ENCODE measurements at places on chromosomes 5 and 9. TPM values are rescaled to one million over a fixed set of nuclear protein-coding genes. Genes with fewer than 3 reads are reported as not detected.

DNA sequence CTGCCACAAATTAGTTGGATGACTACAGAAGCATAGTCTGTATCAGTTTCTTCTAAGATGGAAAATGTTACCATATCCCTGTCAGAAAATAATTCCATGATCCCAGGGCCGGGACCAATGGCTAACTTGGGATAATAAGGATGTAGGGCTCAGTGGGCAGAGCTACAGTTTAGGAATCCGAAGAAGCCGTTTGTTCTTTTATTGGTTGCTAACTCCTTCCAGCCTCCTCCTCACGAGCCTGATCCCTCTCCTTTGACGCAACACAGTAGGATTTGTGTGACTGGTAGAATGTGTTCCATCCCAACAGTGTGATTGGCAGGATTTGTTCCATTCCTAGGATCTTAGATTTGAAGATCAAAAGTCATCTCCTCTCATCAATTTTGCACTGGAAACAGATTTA is 496.9 kb downstream of the AGTPBP1 start:
- no peak for DNase-seq
- H3K36me3 ChIP-seq, result no peaks in the 10 kb centered on the region
- no peak overlapping the region for H3K27ac ChIP-seq

GRCh38 chr5:180521101-180521500 is 26.9 kb downstream of the CNOT6 start:
- no peak for DNase-seq
- H3K4me3 ChIP-seq, result no peak overlapping the region
- no peaks in the 10 kb centered on the region for H3K36me3 ChIP-seq
- H3K27ac ChIP-seq, result no peak overlapping the region

- H3K27me3 ChIP-seq, result no peaks in the 10 kb centered on the region
- no peak overlapping the region for H3K27ac ChIP-seq
- H3K4me1 ChIP-seq, result no peaks in the 10 kb centered on the region
- peak; percentile 70 for DNase-seq
Measured at GRCh38 chr9:75491533-75491932, 398.9 kb upstream of the PCSK5 start.

DNA sequence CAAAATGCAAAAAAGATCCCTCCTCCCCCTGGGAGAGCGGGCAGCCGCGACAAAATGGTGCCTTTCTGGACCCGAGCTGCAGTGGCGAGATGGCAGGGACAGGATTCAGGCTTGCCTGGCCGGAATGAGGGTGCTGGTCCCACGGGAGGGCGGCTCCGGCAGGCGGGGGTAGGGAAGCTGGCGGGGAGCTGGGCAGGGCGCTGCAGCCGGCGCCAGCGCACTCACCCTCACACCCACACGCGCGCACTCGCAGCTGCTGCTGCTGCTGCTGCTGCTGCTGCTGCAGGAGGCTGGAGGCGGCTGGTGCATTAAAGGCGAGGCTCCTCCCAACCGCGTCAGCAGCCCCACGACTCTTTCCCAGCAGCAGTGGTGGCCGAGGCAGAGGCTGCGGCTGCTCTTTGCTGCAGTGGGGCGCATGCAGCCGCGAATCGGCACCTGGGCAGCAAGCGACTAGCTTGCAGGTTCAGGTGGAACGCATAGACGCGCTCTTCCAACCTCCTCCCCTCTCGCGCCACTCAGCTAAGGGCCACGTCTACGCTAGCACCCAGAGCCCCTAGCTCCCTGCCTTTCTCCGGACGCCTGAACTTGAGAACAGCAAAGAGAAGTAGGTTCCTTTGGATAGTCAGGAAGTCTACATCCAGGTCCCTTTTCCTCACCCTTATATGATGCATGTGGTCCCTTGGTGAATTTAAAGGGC is at the start of gene PPP2R2B:
TSS of gene PPP2R2B (minus strand) at position 282 of the 697 bp plus-strand sequence.
- H3K36me3 ChIP-seq, result no peaks in the 10 kb centered on the region
- no peak within 1 kb of the TSS for H3K27ac ChIP-seq

The SPINK1 gene
- polyA plus RNA-seq, result 259 TPM

DNA sequence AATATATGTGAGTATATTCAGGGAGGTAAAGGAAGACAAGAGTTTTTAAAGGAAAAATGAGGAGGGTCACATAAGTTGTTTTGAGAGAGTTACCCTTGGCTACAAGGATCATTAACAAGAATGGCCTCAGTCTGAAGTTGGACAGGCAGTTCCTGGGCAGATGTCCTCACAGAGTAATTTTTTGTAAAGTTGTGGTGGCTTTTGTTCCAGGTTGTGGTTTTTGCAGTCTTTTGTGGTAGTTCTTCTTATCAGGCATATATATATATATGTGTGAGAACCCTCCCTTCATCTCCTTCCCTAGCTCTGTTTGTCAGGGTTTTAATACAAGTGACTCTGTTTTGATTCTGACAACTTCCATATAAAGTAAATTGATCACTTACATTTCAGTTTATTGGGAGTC is 60.0 kb downstream of the CSNK1G3 start:
- no peak for DNase-seq
- H3K4me1 ChIP-seq, result no peaks in the 10 kb centered on the region
- H3K27ac ChIP-seq, result no peak overlapping the region
- no peaks in the 10 kb centered on the region for H3K27me3 ChIP-seq
- peaks cover 5% of the 10 kb centered on the region for H3K36me3 ChIP-seq
- no peak overlapping the region for H3K4me3 ChIP-seq

- DNase-seq, result no peak
- no peaks in the 10 kb centered on the region for H3K36me3 ChIP-seq
- peaks cover 6% of the 10 kb centered on the region for H3K27me3 ChIP-seq
- no peaks in the 10 kb centered on the region for H3K4me1 ChIP-seq
Measured at GRCh38 chr5:170603578-170604565, 100.1 kb downstream of the KCNIP1 start.

The AMACR gene
- polyA plus RNA-seq, result 59.5 TPM

GRCh38 chr5:80097451-80097850 is 62.3 kb downstream of the THBS4 start:
- H3K27ac ChIP-seq, result no peak overlapping the region
- no peaks in the 10 kb centered on the region for H3K36me3 ChIP-seq
- H3K4me1 ChIP-seq, result peaks cover 6% of the 10 kb centered on the region

DNA sequence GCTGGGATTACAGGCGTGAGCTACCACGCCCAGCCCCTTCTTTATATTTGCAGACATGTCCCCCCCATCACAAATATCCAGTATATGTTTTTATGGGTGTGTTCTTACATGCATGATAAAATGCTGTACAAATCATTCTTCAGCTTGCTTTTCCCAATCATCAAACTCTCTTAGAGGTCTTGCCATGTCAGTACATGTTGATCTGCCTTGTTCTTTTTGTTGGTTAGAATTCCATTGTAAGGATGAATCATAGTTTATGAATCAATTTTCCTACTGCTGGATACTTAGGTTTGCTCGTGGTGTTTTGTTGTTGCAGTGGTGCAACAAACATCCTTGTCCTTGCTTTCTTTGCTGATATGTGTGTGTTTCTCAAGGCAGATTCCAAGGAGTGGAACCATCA is 79.9 kb upstream of the NEURL1B start:
- no peaks in the 10 kb centered on the region for H3K36me3 ChIP-seq
- peaks cover 38% of the 10 kb centered on the region for H3K4me1 ChIP-seq
- DNase-seq, result no peak
- H3K27ac ChIP-seq, result no peak overlapping the region
- no peaks in the 10 kb centered on the region for H3K27me3 ChIP-seq
- H3K4me3 ChIP-seq, result no peak overlapping the region

GRCh38 chr9:89097219-89097618 is 81.4 kb downstream of the SHC3 start:
- H3K4me3 ChIP-seq, result no peak overlapping the region
- DNase-seq, result no peak
- H3K27ac ChIP-seq, result no peak overlapping the region

- DNase-seq, result no peak
- H3K4me1 ChIP-seq, result no peaks in the 10 kb centered on the region
Measured at GRCh38 chr5:100584069-100584468, 48.9 kb downstream of the FAM174A start.

DNA sequence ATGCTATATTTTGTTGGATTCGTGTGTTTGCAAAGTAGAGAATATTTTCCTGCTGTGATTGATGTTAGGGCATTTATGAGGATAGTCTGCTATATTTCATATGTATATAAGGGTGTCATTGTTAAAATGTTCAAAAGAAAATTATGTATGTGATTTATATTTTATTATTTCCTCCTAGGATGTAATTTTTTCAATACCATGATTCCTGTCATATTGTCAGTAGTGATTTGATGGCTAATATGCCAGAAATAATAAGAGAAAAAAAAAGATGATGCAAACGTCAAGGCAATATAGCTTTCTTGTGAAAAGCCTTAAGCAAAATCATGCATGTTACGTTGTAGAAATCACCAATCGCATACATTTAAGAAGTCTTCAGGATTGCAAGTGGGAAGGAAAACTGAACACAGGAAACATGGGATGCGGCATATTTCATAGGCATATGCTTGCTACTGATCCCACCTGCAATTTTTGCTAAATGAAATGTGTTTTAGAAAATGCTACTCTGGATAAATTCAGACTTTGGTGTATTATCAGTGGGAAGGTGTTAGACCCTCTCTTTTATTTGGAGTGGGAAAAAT is 224.5 kb downstream of the MAST4 start:
- no peaks in the 10 kb centered on the region for H3K27me3 ChIP-seq
- no peak for DNase-seq
- no peaks in the 10 kb centered on the region for H3K36me3 ChIP-seq
- H3K27ac ChIP-seq, result no peak overlapping the region
- H3K4me3 ChIP-seq, result no peak overlapping the region

The GLDC gene
- polyA plus RNA-seq, result 13.0 TPM

DNA sequence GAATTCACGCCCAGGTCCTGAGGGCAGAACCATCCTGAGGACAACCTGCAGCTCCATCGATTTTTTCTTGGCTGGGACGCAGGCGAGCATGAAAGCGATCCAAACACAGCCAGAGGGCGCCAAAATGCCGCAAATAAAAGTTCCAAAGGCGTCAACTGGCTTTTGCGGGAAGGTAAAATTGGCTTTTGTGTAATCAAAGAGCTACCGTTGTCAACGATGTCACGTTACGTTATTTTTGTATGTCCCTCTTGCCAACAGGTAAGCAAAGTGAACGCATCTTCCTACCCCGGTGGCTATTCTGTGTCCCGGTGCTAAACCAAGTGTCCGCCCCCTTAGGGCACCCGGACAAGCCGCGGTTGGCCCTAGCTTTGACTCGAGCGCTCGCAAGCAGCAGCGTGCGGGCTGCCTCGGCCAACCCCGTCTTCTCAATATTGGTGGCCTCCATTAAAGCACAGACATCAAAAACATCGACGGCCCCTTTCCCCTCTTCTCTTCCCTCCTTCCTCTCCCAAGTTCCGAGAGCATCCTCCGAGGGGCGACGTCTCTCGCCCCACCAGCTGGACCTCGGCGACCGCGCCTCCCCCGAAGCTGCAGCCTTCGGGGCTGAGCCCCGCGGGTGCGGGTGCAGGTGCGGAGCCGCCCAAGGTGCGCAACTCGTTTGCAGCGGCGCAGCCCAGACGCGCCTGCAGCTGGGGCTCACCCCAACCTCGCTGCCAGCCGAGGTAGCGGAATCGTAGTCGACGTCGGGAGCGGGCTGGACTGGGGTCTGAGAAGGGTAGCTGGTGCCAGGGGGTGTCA is 1.1 kb upstream of the BASP1 start:
- H3K36me3 ChIP-seq, result no peaks in the 10 kb centered on the region
- no peak overlapping the region for H3K27ac ChIP-seq
- H3K27me3 ChIP-seq, result peaks cover 38% of the 10 kb centered on the region
- peak; percentile 70 for DNase-seq

DNA sequence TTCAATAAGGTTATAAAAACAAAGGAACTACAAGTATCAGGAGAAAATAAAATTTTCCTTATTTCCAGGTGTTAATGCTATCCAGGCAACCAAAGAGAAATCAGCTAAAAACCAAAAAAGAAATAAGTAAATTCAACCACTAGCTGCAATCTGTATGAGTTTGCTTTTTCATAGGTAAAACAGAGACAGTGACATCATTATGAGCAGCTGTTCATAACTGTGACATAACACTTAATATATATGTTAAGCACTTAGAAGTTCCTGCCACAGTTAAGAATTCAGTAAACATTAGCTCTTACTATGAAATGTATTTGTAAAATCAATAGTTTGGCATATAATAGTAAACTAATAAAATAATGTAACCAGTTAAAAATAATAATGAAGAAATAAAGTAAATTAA is 20.9 kb downstream of the P4HA2 start:
- H3K4me3 ChIP-seq, result no peak overlapping the region
- no peaks in the 10 kb centered on the region for H3K4me1 ChIP-seq
- no peaks in the 10 kb centered on the region for H3K27me3 ChIP-seq
- H3K27ac ChIP-seq, result no peak overlapping the region

The TMEM232 gene
- polyA plus RNA-seq, result 2.2 TPM

DNA sequence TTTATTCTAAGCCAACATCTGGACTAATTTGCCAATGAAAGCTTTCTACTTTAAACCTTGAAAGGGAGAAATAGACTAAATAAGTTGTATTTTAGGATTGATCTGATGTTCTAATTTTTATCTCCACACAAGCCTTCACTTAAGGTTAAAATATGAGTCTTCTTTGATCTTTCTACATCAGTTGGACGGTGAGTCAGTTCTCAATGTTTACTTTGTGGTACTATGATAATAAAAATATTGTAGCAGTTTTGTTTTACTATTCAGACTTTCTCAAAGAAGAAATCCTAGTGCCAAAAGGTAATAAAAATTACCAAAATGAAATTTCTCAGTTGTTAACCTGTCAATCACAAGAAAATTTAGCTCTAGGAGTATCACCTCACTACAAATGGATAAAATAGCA is 203.5 kb upstream of the RGMB start:
- H3K4me3 ChIP-seq, result no peak overlapping the region
- H3K27me3 ChIP-seq, result no peaks in the 10 kb centered on the region
- no peak overlapping the region for H3K27ac ChIP-seq
- DNase-seq, result no peak

The OR1L8 gene
- polyA plus RNA-seq, result 0.13 TPM

GRCh38 chr5:59299006-59299405 is 594.5 kb downstream of the PDE4D start:
- no peak for DNase-seq
- no peaks in the 10 kb centered on the region for H3K27me3 ChIP-seq
- H3K4me3 ChIP-seq, result no peak overlapping the region
- no peaks in the 10 kb centered on the region for H3K36me3 ChIP-seq
- H3K27ac ChIP-seq, result no peak overlapping the region

The CCNO gene
- not detected for polyA plus RNA-seq

GRCh38 chr5:159469496-159470372 is 139.4 kb upstream of the IL12B start:
- no peak overlapping the region for H3K27ac ChIP-seq
- DNase-seq, result no peak
- peaks cover 3% of the 10 kb centered on the region for H3K27me3 ChIP-seq
- no peaks in the 10 kb centered on the region for H3K36me3 ChIP-seq
- H3K4me3 ChIP-seq, result no peak overlapping the region

The MEGF10 gene
- polyA plus RNA-seq, result 1.3 TPM

Measured in large intestine (tissue), 12 donors.